ENCODE measurements at places on chromosomes 2 and 18.
A peak's percentile ranks its signal among the peaks of the same experiment; 100 is the strongest.

- no peak for DNase-seq
Measured at GRCh38 chr2:196365145-196365544, 193.8 kb upstream of the STK17B start.

DNA sequence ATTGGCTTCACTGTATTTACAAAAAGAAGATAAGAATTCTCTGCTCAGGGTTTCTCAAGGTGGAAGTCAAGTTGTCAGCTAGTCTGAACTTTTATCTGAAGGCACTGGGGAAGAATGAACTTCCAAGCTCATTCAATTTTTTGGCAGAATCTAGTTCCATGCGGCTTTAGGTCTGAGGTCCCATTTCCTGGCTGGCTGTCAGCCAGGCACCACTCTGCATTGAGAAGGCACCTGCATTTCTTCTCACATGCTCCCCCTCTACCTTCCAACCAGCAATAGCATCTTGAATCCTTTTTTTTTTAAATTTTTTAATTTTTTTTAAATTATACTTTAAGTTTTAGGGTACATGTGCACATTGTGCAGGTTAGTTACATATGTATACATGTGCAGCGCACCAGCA, 46.2 kb upstream of the RPE start:
- DNase-seq, result no peak

GRCh38 chr2:217444932-217445331, 557.9 kb downstream of the TNS1 start:
- DNase-seq, result no peak

- DNase-seq, result peak; percentile 82
Measured at GRCh38 chr2:17540093-17540812, at the start of gene VSNL1. VSNL1 (plus strand) TSS chr2:17540696; CDS start chr2:17592075, 51,379 bp downstream.

DNA sequence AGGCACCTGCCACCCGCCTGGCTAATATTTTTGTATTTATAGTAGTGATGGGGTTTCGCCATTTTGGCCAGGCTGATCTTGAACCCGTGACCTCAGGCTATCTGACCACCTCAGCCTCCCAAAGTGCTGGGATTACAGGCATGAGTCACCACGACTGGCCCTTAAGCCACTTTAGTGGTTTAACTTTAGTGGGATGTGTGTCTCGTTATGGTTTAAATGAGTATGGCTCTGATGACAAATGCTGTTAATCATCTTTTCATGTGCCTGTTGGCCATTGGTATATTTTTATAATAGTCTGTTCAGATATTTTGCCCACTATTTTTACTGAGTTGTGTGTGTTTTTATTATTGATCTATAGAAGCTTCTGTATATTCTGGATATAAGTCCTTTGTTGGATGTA, 205.9 kb downstream of the MYO1B start:
- DNase-seq, result no peak
